ENCODE measurements at places on chromosomes 12 and 14.

GRCh38 chr14:34874386-34875030 is 652 bp downstream of the BAZ1A start:
- peaks cover 26% of the 10 kb centered on the region for H3K27me3 ChIP-seq
- H3K4me1 ChIP-seq: peaks cover 52% of the 10 kb centered on the region
- no peaks in the 10 kb centered on the region for H3K36me3 ChIP-seq
- peak overlapping the region; percentile 98 for H3K27ac ChIP-seq
- peak; percentile 72 for DNase-seq
- H3K4me3 ChIP-seq: peak overlapping the region; percentile 96

DNA sequence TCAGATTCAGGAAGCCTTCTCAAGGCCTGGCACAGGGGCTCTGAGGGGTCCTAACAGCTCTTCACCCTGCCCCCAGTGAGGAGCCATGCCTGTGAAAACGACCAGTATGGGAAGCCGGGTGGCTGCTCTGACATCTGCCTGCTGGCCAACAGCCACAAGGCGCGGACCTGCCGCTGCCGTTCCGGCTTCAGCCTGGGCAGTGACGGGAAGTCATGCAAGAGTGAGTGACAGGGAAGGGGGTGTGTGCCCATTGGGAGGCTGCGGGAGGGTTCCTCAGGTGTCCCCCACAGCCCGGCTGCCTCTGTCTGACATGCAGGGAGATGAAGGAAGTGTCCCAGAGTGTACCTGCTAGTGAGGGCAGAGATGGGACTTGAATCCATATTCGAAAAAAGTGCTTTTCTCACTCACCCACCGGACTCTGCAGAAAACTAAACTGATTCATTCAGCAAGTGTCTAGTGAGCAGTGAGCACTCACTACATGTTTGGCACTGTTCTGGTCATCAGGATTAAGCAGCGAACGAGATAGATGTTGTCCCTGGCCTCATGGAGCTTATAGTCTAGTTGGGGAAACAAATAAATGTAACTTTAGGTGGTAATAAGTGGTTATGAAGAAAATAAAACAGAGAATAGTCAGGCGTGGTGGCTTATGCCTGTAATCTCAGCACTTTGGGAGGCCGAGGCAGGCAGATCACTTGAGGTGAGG is 9.4 kb upstream of the LRP1-AS start:
- peak; percentile 7 for DNase-seq
- H3K4me1 ChIP-seq: peaks cover 31% of the 10 kb centered on the region
- H3K36me3 ChIP-seq: no peaks in the 10 kb centered on the region
- H3K27ac ChIP-seq: no peak overlapping the region
- H3K4me3 ChIP-seq: no peak overlapping the region
- peaks cover 12% of the 10 kb centered on the region for H3K27me3 ChIP-seq

- H3K4me1 ChIP-seq: no peaks in the 10 kb centered on the region
- H3K4me3 ChIP-seq: no peak overlapping the region
- H3K27me3 ChIP-seq: peaks cover 2% of the 10 kb centered on the region
- no peak for DNase-seq
These were observed 460.1 kb downstream of the NAV3 start for GRCh38 chr12:78290606-78291345.

GRCh38 chr12:51036279-51036678 is 10.1 kb upstream of the SLC11A2 start:
- no peaks in the 10 kb centered on the region for H3K36me3 ChIP-seq
- no peak for DNase-seq
- H3K4me3 ChIP-seq: no peak overlapping the region
- H3K4me1 ChIP-seq: no peaks in the 10 kb centered on the region
- H3K27me3 ChIP-seq: no peaks in the 10 kb centered on the region
- no peak overlapping the region for H3K27ac ChIP-seq

DNA sequence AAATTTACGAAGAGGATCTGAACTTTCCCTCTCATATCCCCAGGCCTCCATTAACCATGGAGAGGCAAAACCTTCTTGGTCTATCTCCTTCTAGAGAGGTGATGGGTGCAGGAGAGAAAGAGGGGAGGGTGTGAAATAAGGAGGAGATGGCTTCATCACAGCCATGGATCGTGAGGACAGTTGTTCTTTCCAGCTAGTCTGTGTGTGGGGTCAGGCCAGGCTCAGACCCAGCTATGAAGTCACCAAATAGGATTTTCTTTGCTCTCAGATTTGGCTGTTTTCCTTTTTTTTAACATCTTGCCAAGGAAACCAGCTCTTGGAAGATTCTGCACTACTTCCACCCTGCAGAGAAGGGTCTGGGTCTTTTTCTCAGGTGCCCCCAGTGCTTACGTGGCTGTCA is 64.9 kb upstream of the FAM181A start:
- peaks cover 7% of the 10 kb centered on the region for H3K27me3 ChIP-seq
- H3K4me1 ChIP-seq: no peaks in the 10 kb centered on the region
- H3K36me3 ChIP-seq: no peaks in the 10 kb centered on the region

GRCh38 chr12:132422381-132423043 is 67.4 kb upstream of the FBRSL1 start:
- no peak for DNase-seq
- H3K4me1 ChIP-seq: no peaks in the 10 kb centered on the region
- H3K4me3 ChIP-seq: no peak overlapping the region
- no peak overlapping the region for H3K27ac ChIP-seq
- H3K36me3 ChIP-seq: no peaks in the 10 kb centered on the region

- no peaks in the 10 kb centered on the region for H3K36me3 ChIP-seq
- H3K27ac ChIP-seq: no peak overlapping the region
- no peaks in the 10 kb centered on the region for H3K4me1 ChIP-seq
- no peak overlapping the region for H3K4me3 ChIP-seq
These were observed 5.8 kb downstream of the IGF1 start for GRCh38 chr12:102474438-102475064.

GRCh38 chr14:48398675-48399282 is 723.4 kb upstream of the MDGA2 start:
- no peaks in the 10 kb centered on the region for H3K36me3 ChIP-seq
- H3K4me1 ChIP-seq: no peaks in the 10 kb centered on the region
- H3K27me3 ChIP-seq: no peaks in the 10 kb centered on the region
- no peak for DNase-seq
- H3K27ac ChIP-seq: no peak overlapping the region

GRCh38 chr14:105299654-105300541 is 903 bp downstream of the BRF1 start:
- peak overlapping the region; percentile 87 for H3K4me3 ChIP-seq
- H3K36me3 ChIP-seq: no peaks in the 10 kb centered on the region
- peaks cover 8% of the 10 kb centered on the region for H3K27me3 ChIP-seq

- no peaks in the 10 kb centered on the region for H3K36me3 ChIP-seq
- no peaks in the 10 kb centered on the region for H3K27me3 ChIP-seq
- DNase-seq: no peak
- no peaks in the 10 kb centered on the region for H3K4me1 ChIP-seq
- H3K27ac ChIP-seq: no peak overlapping the region
These were observed 68.0 kb downstream of the AVPR1A start for GRCh38 chr12:63083046-63083445.

GRCh38 chr12:88303335-88303734 is 161.2 kb downstream of the TMTC3 start:
- H3K4me3 ChIP-seq: no peak overlapping the region
- no peak overlapping the region for H3K27ac ChIP-seq
- H3K36me3 ChIP-seq: no peaks in the 10 kb centered on the region
- no peaks in the 10 kb centered on the region for H3K4me1 ChIP-seq
- no peaks in the 10 kb centered on the region for H3K27me3 ChIP-seq

GRCh38 chr14:91058042-91058581 is 2.3 kb downstream of the RPS6KA5 start:
- H3K36me3 ChIP-seq: no peaks in the 10 kb centered on the region
- no peak overlapping the region for H3K27ac ChIP-seq
- no peak for DNase-seq
- H3K4me1 ChIP-seq: peaks cover 58% of the 10 kb centered on the region
- H3K27me3 ChIP-seq: no peaks in the 10 kb centered on the region

GRCh38 chr12:32398181-32398580 is 1.2 kb upstream of the FGD4 start:
- peaks cover 13% of the 10 kb centered on the region for H3K4me1 ChIP-seq
- peaks cover 2% of the 10 kb centered on the region for H3K27me3 ChIP-seq
- H3K4me3 ChIP-seq: peak overlapping the region; percentile 33
- DNase-seq: no peak

- DNase-seq: no peak
- H3K36me3 ChIP-seq: no peaks in the 10 kb centered on the region
- no peak overlapping the region for H3K4me3 ChIP-seq
- no peaks in the 10 kb centered on the region for H3K4me1 ChIP-seq
- H3K27me3 ChIP-seq: no peaks in the 10 kb centered on the region
These were observed 73.4 kb upstream of the PPM1H start for GRCh38 chr12:63008372-63008771.

DNA sequence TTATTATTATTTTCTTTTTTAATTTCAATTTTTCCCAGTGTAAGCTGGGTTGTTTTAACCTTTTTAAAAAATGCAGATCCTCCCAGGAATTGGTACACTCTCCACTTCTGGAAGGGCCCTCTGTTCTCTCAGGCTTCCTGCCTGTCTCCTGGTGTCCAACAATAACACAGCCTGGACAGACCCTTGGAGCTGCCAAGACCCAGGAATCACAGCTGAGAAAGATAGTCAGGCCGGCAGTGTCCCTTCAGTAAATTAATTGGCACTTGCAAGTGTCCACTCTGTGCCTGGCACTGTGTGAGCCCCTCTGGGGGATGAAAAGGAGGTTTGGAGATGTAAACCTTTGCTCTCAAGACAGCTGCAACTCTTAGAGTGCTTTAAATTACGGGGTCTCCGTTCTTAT is 113.3 kb downstream of the SMOC1 start:
- no peak overlapping the region for H3K4me3 ChIP-seq

GRCh38 chr12:26845984-26846383 is 13.0 kb upstream of the ITPR2 start:
- H3K4me3 ChIP-seq: no peak overlapping the region
- no peaks in the 10 kb centered on the region for H3K36me3 ChIP-seq
- H3K27ac ChIP-seq: no peak overlapping the region
- no peaks in the 10 kb centered on the region for H3K4me1 ChIP-seq
- no peaks in the 10 kb centered on the region for H3K27me3 ChIP-seq

- H3K27me3 ChIP-seq: no peaks in the 10 kb centered on the region
- H3K4me1 ChIP-seq: no peaks in the 10 kb centered on the region
- no peak overlapping the region for H3K27ac ChIP-seq
- DNase-seq: no peak
These were observed 1244.4 kb upstream of the SEL1L start for GRCh38 chr14:82778008-82778590.

- H3K27ac ChIP-seq: peak overlapping the region; percentile 70
- peaks cover 79% of the 10 kb centered on the region for H3K4me1 ChIP-seq
- H3K36me3 ChIP-seq: peaks cover 10% of the 10 kb centered on the region
- DNase-seq: no peak
- peak overlapping the region; percentile 41 for H3K4me3 ChIP-seq
- H3K27me3 ChIP-seq: peaks cover 7% of the 10 kb centered on the region
These were observed 42.7 kb downstream of the AEBP2 start for GRCh38 chr12:19482036-19482435.

DNA sequence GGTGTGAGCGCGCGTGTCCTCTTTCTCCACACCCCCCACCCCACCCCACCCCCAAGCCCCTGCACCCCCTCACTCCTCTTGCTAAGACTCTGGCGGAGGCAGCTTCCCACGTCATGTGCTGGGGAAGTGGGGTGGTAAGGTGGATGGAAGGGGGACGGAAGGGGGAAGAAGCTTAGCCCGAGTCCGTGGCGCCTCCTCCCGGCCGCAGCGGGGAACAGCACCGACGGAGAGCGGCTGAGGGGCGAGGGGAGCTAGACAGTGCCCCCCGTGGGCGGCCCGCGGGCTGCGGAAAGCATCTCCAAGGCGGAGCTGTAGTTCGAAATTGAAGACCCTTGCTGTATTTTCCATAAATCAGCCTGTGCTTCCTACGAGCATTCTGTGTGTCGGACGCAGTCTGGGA is 588 bp upstream of the GRIN2B start:
- H3K36me3 ChIP-seq: peaks cover 4% of the 10 kb centered on the region
- no peak overlapping the region for H3K4me3 ChIP-seq

DNA sequence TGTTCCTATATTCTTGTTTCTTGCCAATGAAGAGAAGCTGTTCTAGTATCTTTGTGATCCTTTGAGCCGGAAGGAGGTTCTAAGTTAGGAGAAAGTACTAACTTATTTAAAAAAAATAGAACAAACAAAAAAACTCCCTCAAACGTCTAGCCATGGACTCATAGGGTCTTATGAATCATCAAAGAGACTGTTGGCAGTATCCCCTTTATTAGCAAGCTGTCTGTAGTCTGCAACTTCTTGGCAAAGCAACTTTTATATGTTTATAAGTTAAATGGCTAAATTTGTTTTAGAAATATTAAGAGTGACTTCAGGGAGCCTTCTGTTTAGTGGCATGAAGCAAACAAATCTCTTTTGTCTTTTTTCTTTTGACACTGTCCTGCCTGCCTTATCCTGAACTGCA is 291.9 kb downstream of the FUT8 start:
- H3K27me3 ChIP-seq: peaks cover 2% of the 10 kb centered on the region
- no peak for DNase-seq
- H3K4me1 ChIP-seq: no peaks in the 10 kb centered on the region
- peaks cover 5% of the 10 kb centered on the region for H3K36me3 ChIP-seq
- H3K4me3 ChIP-seq: no peak overlapping the region
- H3K27ac ChIP-seq: no peak overlapping the region

- peaks cover 6% of the 10 kb centered on the region for H3K36me3 ChIP-seq
- H3K4me3 ChIP-seq: no peak overlapping the region
- no peaks in the 10 kb centered on the region for H3K4me1 ChIP-seq
- H3K27ac ChIP-seq: no peak overlapping the region
These were observed 27.4 kb downstream of the FAM177A1 start for GRCh38 chr14:35073486-35073885.

DNA sequence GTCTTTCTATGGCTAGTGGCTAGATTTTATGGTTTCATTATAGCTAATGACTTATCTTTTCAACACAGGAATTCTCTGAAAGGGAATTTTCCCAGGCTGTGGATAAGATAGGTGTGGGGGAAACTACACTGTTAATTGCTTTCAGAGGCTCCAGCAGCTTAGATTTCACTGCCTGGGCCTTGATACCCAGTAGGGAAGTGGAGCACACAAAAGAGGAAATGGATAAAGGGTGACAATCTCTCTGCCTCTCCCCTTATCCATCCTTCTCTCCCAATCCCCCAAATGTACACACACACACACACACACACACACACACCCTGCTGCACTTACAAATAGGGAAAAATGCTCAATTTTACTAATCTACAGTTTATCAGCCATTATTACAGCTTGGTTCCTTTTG is 19.1 kb downstream of the SIX4 start:
- DNase-seq: no peak
- peaks cover 4% of the 10 kb centered on the region for H3K36me3 ChIP-seq
- no peak overlapping the region for H3K27ac ChIP-seq
- H3K27me3 ChIP-seq: peaks cover 2% of the 10 kb centered on the region
- H3K4me1 ChIP-seq: no peaks in the 10 kb centered on the region
- H3K4me3 ChIP-seq: no peak overlapping the region

GRCh38 chr12:1821805-1822204 is 1.4 kb downstream of the LRTM2 start:
- H3K4me1 ChIP-seq: no peaks in the 10 kb centered on the region
- no peak overlapping the region for H3K27ac ChIP-seq
- no peaks in the 10 kb centered on the region for H3K36me3 ChIP-seq
- H3K4me3 ChIP-seq: no peak overlapping the region

- no peak for DNase-seq
- H3K36me3 ChIP-seq: peaks cover 5% of the 10 kb centered on the region
- H3K4me3 ChIP-seq: peak overlapping the region; percentile 83
- H3K4me1 ChIP-seq: peaks cover 34% of the 10 kb centered on the region
- H3K27me3 ChIP-seq: peaks cover 20% of the 10 kb centered on the region
These were observed 615 bp downstream of the DDX51 start for GRCh38 chr12:132143336-132144071.

Data from immature natural killer cell (primary cell).